Choroid plexus epithelial cell (primary cell): ENCODE measurements at places on chromosomes 6 and 20.

- DNase-seq: no peak
Measured at GRCh38 chr6:169141671-169142537, 111.7 kb downstream of the THBS2 start.

GRCh38 chr20:19114410-19114809 is 98.0 kb upstream of the SLC24A3 start:
- no peak for DNase-seq

DNA sequence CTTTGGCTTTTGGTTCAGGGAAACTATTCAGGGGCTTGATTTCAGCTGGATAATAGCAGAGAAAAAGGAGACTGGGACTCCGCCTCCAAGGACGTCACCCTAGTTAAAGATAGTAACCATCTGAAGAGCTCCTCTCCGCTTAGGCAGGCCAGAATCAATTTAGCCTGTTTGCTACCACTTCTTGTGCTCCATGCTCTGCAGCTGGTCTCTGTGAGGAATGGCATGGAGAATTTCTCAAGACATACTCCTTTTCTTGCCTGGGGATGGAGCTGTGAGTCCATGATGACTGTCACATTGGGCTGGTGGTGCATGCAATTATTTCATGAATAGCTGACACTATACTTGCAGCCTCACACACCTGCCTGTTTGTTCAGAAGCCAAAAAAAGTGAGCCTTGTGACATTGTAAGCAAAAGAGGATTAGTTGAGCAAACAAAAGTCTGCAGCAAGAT is 61.4 kb downstream of the TXLNB start:
- peak; percentile 70 for DNase-seq

GRCh38 chr6:52498538-52499017 is 78.3 kb downstream of the TRAM2 start:
- DNase-seq: peak; percentile 23

GRCh38 chr6:137414599-137414998 is 79.6 kb downstream of the OLIG3 start:
- no peak for DNase-seq

GRCh38 chr6:129113637-129114036 is 230.7 kb downstream of the LAMA2 start:
- no peak for DNase-seq

DNA sequence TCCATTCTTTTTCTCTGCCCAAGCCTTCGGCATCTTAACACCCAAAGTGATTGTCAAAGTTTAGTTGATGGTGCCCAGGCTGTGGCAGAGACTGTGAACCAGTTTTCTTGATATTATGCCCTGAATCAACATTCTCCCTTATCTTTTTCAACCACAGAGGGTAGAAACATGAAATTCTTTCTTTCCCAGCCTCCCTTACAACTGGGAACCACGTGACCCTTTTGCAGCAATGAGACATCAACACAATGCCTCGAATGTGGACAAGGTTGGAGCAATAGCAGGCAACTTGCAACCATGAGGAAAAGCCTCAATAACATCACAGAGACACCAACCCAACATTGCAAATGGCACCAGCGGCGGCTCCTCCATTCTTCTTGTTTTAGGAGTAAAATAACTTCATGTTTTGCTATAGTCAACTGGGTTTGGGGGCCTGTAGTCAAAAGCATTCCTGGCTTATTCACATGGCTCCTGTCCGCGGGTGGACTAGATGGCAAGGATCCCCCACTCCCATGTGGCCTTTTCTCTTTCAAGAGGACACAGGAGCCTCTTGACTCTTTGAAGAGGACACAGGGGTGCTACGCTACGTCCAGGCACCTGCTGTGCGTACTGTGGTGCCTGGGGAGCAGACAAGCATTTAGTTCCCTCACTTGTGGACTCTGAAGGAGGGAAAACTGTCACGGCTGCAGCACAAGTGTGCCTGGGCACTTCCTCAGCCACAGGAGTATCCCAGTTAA is 90.5 kb downstream of the NOL4L start:
- no peak for DNase-seq

DNA sequence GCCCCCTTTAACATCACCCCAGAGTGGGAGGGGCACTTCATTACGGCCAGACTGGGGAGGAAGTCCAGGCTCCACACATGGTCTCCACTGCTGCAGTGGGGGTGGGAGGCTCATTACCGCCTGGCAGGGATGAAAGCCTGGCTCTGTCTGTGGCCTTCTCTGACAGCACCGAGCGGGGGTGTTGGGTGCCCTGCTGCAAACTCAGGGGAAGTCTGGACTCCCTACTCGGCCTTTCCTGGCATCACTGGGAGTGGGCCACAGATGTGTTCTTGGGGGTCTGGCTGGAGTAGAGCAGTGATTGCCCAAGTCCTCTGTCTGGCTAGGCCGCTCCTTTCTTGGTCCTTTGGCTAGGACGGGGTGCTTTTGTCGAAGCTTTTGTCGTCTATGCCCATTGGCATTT is 27.1 kb downstream of the TTLL9 start:
- DNase-seq: no peak

DNA sequence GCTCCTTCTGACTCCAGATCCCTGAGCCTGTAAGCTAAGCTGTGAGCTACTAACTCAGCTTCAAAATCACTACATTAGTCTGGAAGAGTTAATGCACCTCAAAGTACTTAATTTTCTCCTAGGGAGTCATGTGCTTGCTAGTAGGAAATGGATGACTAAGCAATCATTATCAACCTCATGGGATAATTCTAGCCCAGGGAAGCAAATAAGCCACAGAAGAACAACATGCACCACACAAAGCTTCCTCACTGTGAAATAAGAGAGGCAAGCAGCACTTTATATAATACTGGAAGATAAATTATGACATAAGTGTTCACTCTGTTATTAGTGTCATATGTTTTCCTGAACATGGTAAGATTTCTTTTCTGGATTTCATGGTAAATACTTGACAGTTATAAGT is 57.9 kb upstream of the RCAN2 start:
- peak; percentile 29 for DNase-seq

- no peak for DNase-seq
Measured at GRCh38 chr6:119171088-119171841, 92.8 kb upstream of the FAM184A start.

DNA sequence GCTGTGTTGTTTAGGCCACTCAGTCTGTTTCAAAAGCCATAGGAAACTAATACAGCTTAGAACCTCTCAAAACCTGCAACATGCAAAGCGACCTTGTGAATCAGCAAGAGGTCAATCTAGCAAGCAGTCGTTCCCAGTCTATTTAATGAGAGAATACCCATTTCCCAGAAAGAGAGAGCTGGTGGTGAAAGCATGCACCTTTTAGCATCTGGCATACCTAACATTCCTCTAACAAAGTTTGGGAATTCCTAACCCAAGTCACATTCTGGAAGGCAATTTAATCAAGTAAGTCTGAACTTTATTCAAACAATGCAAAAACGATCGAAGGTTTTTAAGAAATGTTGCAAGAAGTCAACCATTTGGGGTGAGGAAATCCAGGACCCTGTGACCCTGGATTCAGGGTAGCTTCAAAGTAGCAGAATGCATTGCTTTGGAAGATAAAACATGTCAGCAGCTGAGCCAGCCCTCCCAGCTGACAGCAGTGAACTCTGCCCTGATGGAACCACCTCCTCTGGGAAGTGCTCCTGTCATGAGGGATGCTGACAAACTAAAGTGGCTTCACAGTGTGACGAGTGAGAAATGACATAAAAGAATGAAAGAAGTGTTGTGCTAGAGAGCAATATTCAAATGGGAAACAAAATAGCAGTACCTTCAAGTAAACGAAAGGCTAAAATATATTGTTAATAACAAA is 104.8 kb downstream of the GMDS start:
- DNase-seq: no peak

GRCh38 chr6:71430018-71430417 is 141.4 kb downstream of the OGFRL1 start:
- DNase-seq: no peak

DNA sequence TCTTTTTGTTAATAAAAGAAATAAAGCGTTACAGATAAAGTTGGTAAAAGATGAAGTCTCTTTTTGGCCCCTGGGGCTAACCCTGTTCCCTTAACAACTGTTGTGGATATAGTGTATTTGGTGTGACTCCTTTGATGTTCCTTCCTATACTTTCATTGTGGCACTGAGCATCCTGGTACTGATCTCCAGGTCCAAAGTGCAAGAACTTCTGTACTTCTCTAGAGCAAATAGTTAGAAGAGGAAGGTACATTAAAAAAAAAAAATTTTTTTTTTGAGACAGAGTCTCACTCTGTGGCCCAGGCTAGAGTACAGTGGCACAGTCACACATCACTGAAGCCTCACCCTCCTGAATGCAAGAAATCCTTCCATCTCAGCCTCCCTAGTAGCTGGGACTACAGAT is 6.2 kb downstream of the POFUT1 start:
- DNase-seq: no peak

DNA sequence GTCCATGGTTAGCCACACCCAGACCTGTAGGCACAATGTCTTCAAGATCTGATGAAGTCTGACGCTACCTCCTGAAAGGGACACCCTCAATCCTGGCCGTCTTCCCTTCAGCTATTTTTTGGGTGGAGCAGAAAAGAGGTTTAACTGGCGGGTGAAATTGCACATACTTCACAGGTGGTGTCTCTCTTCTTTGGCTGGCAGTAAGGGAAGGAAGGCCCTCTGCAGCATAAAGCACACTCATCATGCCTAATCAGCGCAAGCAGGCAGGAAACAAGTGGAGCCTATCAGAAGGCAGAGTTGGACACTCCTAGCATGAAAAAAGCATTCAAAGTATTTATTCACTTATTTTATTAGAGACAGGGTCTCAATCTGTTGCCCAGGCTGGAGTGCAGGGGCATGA is 32.9 kb downstream of the PNLDC1 start:
- no peak for DNase-seq

DNA sequence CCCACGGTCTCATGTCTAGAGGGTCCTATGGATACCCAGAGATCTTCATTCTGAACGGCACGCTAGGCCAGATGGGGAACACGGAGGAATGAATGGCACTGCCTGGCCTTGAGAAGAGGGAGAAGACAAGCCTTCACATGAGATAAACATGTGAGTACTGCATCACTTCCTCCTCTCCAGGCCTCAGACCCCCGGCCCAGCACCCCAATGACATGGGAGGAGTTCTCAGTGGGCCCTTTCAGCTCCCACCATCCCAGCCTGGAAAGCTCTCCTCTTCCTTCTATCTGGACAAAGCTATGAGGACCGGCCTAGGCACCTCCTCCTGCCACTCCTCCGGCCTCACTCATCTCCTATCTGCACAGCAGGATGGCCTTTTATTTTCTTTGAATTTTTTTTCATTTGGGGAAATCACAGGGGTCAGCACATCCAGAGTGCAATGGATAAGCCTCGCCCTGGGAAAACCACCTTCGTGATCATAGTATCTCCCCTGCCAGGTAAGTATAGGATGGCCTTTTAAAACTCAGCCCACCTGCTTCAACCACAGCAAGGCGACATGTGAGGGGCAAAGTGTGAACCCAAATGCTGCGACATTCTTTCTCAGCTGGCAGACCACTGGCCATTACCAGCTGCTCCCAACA is 39.2 kb upstream of the CDKN1A start:
- no peak for DNase-seq

DNA sequence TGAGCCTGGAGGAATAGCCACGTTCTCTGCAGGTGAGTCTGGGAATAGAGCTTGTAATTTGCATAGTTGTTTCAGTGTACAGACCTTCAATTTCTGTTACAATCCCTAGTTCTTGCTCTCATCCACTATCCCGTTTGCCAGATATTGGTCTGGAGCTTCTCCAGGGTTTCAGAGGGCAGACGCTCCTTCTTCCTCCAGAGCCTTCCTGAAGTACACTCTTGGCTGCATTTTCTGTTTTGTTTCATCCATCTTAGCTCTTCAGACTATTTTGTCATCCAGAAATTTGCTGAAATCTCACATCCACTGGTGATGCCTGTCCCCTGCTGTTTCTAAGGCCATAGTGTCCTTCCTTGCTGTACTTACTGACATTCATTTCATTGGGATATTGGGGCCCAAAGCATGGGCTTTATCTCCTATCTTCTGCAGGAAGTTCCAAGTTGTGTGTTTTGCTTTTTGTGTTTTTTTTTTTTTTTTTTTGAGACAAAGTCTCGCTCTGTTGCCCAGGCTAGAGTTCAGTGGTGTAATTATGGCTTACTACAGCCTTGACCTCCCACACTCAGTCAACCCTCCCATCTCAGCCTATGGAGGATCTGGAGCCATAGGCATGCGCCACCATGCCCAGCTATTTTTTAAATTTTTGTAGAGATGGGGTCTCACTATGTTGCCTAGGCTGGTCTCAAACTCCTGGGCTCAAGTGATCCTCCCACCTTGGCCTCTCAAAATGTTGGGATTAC is 18.7 kb downstream of the CDS2 start:
- no peak for DNase-seq

DNA sequence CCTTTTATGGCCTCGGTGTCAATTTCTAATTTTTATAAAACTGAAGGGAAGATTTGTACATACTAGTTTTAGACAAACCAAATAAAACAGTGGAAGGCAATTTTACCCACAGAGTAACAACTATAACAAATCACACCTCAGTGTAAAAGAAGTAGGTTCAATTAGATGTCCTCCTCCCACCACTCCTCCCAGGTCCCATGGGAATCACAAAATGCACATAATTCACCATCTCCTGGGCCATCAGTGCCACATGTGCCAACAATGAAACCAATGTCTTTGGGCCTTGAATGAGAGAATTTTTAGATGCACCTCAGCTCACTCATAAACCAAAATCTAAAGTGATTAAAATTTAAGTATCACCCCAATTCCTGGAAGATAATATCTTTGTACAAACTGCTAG is 267.8 kb downstream of the BTBD9 start:
- no peak for DNase-seq

DNA sequence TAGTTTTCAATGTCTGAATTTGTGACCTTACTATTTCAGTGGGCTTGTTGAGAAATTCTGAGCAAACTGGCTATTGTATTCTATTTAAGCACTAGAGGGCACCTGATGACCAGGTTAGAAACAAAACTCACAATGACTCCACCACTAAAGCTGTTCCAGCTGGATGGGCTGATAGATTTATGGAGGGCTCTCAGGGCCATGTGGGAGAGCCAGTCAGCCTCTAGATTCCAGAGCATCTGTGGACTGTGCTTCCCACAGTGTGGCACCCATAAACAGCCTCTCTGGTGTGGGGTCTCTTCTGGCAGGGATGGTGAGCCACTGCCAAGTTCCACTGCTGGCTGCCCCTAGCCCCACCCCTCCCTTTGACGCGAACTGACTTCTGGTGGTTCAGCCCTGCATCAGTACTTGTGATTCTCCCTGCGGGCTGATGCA is 29.2 kb downstream of the C6orf58 start:
- DNase-seq: peak; percentile 71

- no peak for DNase-seq
Measured at GRCh38 chr20:25042531-25043498, 15.1 kb downstream of the ACSS1 start.

GRCh38 chr6:34301408-34301807 is 52.6 kb upstream of the SMIM29 start:
- DNase-seq: peak; percentile 94

- peak; percentile 70 for DNase-seq
Measured at GRCh38 chr6:64815718-64816117, 891.3 kb downstream of the EYS start.
